ENCODE measurements at places on chromosomes 3 and 15.

DNA sequence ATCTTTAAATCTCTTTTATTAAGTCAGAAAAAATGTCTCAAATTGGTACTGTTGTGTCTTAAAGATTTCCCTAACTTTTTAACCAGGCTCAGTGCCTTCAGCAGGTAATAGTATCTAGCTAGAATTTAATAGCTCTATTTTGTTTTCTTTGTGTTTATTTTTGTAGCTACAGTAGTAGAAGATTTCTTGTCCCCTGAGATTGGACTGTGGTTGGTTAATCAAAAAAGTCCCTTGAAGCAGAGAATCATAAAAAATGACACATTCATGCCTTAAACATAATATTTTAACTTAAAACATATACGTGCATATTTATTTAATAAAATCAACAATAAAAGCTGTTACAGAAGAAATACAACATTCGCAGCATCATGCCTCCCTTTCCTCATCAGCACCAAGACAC lies 102.8 kb downstream of the EEFSEC start:
- DNase-seq: no peak

- no peak for DNase-seq
These were observed 23.0 kb upstream of the COPG1 start for GRCh38 chr3:129226374-129226773.

- DNase-seq: no peak
These were observed 181.5 kb upstream of the TOPAZ1 start for GRCh38 chr3:44060164-44060563.

- no peak for DNase-seq
These were observed 44.4 kb downstream of the RAB7A start for GRCh38 chr3:128770387-128770786.

GRCh38 chr3:4834403-4834866 lies 144.8 kb upstream of the BHLHE40 start:
- no peak for DNase-seq

DNA sequence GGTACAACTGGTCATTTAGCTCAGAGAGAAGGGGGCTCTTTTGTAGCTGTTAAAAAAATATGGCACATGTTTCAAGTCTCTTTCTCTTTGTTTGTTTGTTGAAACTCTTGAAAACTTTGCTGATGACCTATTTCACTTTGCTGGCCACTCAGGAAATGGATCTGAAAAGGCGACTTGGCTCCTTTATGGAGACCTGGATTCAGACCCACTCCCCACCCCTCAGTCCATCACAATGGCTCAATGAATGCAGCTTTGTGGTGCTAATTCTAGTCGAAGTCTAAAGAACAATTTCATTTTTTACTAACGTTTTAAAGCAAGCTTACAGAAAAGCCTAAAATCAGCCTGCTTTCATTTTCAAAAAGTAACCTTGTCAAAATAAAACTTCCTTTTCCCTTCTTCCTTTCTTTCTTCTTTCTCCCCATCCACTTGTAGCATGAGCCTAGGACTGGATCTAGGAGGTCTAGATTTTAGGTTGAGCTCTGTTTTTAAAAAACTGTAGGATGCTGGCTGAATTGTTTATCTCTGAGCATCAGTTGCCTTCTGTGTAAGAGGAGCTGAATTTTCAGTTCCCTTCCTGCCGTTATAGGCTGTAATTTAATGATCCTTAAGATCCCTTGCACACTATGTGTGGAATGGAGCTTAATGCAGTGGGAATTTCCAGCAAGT lies 165.5 kb upstream of the FEZF2 start:
- no peak for DNase-seq

DNA sequence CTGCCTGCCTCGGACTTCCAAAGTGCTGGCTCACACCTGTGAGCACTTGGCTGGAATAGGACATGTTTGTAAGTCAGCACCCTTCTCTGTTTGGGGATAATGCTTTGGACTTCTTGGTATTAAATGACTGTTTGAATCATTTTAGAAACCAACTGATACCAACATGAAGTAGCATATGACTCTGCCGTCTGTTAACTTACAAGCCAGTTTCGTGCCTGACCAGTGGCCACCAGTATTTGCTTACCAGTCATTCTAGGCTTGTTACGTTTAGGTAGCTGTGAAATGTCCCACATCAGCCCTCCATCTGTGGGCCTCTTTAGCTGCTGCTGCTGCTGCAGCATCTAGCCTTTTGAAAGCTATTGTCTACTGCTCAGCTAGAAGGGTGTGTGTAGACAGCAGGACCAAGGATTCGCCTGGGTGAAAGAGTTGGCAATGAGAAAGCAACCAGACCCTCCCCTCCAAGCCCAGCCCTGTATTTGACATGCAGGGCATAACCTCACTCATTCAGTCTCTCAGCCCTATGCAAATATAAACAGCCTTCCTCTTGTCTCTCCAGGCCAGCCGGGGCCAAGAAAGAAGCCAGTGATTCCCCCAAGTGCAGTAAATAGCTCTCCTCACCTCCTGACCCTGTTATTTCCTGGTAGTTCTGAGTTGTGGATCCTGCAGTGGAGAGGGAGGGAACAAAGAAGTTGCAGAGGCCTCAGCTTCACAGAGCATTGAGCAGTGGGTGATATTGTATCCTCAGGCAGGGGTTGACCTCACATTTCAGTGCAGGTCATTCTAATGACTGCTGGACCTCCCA lies 51.0 kb downstream of the NKIRAS1 start:
- DNase-seq: no peak

DNA sequence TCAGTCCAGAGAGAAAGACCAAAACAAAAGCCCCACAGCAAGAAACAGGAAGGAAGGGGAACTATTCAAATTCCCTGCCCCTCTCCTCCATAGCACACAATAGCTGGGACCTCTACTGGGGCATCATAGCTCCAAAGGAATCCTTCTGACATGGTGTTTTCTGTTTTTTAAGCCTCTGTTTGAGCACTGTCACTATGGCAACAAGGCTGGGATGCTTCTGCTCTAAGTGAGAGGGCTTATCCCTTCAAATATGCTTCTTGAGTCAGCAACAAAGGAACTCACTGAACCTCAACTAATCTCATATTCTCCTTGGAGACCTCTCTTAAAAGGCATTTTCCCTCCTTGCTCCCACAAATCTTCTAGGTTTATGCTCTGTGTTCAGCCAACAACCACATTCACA lies 40.5 kb downstream of the MYLK start:
- DNase-seq: no peak

- DNase-seq: no peak
These were observed 387 bp downstream of the GNB4 start for GRCh38 chr3:179450901-179451264.

GRCh38 chr3:113551820-113552219 lies 19.5 kb downstream of the SIDT1 start:
- no peak for DNase-seq

- DNase-seq: no peak
These were observed 21.4 kb upstream of the CCR9 start for GRCh38 chr3:45864760-45865519.

DNA sequence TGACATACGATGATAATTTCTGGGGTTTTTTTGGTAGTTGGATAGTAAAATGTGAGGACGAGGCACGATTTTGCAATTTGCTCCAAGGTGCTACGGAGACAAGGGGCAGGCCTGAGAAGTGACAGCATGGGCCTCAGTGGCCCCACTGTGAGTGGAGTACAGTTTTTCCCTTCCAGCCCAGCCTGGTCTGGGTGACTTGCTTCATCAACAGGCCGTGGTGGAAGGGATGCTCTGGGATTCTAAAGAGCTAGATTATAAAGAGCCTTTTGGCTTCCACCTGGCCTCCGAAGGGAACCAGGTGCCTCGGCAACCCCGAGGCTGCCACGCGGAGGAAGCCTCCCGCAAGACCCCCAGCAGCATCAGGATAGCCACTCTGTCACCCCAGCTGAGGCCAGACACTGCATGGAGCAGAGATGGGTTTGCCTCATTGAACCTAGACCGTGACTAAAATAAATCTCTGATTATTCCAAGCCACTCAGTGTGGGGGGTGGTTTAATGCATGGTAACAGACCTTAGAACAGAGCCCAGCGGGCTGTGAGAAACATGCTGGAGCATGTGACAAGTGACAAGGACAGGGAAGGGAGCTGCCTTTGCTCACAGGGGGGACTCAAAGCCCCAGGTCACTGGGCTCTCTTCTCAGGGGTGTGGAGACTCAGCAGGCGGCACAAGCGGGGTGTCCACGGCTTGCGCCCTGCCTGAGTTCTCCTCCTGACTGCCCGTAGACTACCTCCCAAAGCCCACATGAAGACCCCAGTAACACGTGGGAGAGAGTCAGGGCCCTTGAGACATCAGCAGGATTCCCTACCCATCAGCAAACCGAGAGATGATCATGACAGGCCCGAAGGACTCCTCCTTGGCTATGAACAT lies 22.6 kb upstream of the SLC41A3 start:
- DNase-seq: no peak

DNA sequence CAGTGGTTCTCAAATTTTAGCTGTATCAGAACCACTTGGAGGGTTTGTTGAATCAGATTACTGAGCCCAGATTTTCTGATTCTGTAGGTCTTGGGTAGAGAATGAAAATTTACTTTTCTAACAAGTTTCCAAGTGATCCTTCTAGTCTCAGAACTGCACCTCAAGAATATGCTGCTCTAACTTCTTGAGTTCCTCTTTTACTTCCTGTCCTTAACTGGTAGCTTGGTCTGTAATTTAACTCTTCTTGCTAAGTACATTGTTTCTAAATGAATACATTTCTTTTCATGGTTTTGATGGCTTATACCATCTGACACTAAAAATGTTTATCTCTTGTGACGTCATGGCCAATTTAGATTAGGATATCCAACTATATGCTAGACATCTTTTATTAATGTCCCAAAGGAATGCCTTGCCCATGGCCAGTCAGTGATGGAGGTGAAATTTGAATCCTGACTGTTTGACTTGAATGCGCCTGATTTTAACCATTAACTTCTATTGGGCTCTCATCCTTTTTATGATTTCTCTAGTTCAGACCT lies 262.6 kb upstream of the NAALADL2 start:
- no peak for DNase-seq

DNA sequence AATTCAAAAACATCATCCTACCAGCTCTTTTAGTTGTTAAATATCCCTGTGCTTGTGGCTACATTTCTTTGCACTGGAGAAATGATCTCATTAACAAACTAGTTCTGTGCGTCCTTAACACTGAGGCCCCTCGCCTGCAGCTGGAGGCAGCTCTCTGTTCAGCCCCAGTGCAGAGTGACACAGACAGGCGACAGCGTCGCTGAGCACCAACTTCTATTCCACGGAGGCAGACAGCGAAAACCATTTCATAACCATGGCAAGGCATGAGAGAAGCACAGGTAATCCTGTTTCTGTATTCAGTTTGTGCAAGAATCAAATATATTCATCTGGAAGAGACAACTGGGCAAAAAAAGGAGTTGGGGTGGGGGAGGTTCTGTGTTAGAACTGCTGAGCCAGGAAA lies 530.7 kb downstream of the ZIC1 start:
- peak; percentile 61 for DNase-seq

DNA sequence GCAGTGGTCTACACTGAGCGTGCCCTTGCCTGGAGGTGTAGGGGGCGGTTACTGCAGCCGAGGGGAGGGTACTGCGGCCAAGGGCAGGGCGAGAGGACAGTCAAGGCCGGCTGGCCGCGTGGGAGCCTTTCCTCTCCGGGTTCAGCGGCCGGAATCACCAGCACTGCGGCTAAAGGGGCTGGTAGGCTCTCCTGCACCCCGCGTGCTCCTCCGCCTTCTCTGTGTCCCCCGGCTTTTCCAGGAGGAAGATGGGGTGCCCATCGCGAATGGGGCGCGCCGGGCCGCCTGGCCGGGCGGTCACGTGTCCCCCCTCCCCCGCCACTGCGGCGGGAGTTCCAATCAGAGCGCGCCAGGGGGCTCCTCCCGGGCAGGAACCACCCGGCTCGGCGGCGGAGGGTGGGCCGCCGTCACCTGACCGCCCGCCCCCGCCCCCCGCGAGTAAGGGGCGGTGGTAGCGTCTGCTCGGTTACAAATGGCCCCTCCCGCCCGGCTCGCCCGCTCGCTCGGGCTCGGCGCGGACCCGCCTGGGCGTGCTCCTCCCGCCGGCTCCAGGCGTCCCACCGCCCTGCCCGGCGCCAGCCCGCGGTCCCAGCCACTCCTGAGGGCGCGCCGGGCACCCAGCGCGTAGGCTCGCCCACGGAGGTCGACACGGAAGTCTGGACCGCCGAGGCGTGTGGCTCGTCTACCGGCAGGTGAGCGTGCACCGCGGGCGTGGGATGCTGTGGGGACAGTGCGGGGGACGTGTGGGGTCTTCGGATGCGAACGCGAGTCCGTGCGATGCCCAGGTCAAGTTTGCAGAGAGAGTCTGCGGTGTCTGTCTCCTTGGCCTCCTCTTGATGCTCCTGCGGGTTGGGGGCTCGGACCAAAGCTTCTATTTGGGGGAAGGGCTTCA lies 242.6 kb upstream of the TOPAZ1 start:
- DNase-seq: peak; percentile 64

DNA sequence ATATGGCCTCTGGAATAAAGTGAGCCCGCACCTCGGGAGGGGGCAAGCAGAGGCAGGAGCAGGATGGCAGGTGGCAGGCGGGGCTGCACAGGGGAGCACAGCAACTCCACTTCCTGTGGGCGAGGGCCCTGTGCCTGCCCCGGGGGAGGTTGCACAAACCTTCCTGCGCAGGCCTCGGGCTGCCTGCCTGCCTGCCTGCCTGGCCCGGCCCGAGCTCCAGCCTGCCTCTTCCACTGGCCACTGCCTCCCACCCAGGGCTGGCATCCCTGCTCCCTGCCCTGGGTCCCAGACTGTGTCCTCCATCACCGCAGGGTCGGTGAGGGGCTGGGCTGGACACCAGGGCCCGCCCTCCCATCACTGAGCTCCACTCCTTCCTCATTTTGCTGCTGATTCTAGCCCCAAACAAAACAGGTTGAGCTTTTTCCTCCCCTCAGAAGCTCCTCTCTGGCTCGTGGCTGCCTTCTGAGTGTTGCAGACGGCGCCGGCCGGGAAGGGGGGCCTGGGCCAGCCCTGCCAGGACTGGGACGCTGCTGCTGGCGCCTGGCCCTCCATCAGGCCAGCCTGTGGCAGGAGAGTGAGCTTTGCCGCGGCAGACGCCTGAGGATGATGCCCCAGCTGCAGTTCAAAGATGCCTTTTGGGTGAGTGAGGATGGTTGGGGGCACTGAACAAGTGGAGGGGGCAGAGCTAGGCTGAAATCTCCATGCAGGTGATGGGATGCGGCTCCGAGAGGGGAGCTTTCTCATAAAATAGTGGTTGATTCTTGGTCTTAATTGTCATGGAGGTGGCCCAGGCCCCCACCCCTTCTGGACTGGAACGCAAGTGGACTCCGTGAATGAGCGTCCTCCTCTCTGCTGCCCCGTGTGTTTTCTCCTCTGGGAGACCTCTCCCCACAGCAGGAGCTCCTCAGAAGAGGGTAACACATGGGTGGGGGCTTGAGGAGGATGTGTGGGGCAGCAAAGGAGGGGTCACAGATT lies at the start of gene PSTPIP1:
PSTPIP1 (plus strand) TSS at position 156 of the 975 bp plus-strand sequence; CDS start at position 604, 448 bp downstream.
- DNase-seq: peak; percentile 55

GRCh38 chr15:85331655-85332285 lies 48.6 kb upstream of the AKAP13 start:
- no peak for DNase-seq

GRCh38 chr3:128351546-128351945 lies 115.1 kb downstream of the DNAJB8 start:
- DNase-seq: no peak

DNA sequence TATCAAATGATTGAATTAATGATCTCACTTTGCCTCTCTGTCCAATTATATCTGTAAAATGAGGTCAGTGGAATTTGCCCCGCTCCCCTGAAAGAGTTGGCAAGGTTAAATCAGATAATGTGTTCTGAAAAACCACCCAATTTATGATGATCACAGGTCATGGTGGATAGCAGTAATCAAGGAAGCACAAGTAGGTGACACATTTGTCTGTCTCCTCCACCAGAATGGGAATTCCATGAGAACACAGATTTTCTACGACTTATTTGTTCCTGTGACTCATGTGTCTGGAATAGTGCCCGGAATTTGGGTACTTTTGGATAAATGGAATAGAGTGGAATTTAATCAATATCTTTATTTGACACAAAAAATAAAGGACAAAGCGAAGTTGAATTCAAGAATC lies 220.9 kb upstream of the SUCLG2 start:
- no peak for DNase-seq
